ENCODE measurements at places on chromosomes 6 and 20.

DNA sequence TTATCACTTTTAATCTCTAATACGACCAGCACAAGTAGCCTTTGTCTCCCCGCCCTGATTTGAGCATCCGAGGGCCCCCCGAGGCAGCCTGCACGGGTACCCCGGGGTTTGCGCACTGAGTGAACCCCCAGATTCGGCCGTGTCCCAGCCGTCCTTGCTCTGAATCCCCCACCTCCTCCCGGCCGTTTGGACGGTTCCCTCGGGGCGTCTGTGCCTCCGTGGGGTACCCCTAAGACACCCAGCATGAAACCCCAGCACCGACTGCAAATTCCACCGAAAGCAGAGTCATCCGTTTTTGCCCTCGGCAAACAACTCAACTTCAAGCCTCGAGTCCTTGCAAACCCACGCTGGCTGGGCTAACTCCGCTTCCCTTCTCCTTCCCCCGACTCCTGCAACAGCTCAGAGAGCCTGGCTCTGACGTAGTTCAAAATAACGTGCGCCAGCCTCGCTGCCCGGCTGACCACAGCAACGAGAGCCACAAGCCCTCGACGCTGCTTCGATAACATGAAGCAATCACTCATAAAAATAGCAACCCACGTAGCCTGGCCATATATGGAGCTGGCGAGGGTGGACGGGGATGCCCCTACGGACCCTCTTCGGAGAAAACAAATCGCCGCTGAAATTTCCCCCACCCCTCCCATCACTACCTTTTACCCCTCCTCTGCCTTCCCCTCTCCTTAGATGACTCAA, 764 bp upstream of the SNAP25 start:
- DNase-seq = no peak

- no peak for DNase-seq
Observed at GRCh38 chr20:24147961-24148360, 159.4 kb upstream of the GGTLC1 start.

GRCh38 chr20:2859330-2860121, 13.8 kb upstream of the PTPRA start:
- DNase-seq = no peak

GRCh38 chr6:34791164-34791700, 651 bp upstream of the BLTP3A start:
- peak; percentile 71 for DNase-seq

GRCh38 chr6:75290136-75290945, 5.7 kb upstream of the TMEM30A start:
- no peak for DNase-seq

DNA sequence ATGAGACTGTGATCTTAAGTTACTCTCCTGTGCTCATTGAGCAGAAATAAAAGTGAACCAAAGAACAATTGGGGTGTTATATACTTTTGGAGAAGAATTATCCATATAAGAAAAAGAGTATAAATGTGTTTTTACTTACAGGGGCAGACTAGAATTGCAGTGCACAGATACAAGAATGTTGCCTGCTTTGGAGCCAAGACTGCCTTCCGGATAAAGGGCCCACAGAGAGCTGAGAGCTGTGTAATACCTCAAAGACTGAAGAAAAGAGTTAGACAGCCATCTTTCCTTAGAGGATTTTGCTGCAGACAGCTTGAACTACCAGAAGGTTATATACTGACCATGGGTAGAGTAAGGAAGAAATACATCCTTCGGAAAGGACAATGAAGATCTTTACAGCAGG, 1235.5 kb upstream of the CITED2 start:
- DNase-seq = no peak

DNA sequence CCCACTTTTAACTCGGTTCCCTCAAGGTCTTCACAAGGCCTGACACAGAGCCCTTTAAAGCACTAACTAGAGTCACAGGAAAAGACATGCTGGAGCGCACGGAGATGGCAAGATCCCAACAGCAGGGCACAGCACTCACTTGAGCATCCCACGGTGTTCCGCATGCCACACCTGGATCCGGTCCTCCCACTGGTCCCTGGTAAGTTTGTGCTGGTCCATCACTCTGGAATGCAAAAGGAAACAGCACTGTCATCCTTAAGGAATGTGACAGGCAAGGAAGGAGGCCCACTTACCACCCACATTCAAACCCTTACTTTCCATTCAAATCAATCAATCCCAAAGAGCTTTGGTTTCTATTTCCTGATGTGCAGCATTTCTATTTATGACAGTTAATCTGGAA, 34.7 kb downstream of the EZR start:
- DNase-seq = no peak

- peak; percentile 90 for DNase-seq
Observed at GRCh38 chr20:38804682-38805501, 605 bp upstream of the PPP1R16B start.

DNA sequence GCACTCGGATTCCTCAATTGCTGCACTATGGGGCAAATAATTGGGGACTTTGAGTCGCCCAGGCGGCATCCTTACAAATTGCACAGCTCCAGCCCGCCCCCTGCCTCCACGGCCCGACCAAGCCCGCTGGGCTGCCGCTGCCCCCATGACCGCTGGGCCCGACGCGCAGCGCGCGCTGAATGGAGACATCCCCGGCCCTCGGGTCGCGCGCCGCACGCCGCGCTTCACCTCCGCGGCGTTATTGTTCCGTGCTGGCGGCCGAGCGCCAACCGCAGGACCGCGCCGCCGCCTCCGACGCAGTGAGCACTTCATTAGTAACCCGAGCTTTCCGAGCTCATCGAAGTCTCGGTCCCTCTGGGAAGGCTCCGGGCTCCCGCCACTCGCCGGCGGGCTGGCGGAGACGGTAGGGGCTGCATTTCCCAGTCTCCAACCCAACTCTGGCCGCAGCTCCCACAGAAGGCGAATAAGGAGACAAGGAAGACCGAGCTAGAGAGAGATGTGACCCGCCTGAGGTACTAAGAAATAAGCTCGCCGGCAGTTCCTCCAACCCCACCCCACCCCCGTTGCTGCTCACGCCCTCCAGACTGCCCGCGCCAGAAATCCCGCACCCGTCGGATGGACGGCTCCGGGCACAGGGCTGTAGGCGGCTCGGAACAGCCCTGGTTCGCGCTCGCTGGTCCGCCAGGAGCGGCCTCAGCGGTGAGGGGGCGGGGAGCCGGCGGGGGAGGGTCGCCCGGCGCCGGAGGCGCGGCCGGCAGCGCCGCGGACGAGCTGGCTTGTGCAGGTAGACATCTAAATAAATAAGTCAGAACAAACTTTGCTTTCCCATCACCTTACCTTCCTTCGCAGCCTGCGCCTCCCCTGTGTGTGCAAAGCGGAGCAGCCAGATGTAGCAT, 703 bp downstream of the EPHA7 start:
- peak; percentile 60 for DNase-seq

GRCh38 chr6:14127611-14128010, 10.0 kb downstream of the CD83 start:
- no peak for DNase-seq

DNA sequence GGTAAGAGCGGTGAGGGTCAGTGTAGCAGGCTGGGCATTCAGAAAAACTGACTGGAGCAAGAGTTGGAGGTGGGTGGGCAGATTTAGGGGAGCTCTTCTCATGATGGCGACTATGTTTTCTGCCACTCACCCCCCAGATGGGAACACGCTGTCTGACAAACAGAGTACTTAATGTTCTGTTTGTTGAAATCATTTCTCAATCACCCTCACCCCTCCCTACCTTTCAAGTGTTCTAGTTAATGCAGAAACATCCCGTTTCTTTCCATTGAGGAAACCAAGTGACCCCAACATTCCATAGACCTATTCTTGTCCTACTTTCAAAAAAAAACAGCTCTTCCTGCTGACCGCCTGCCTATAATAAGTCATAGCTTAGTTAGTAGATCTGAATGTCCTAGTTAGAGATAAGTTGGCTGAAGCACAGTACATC, 132.5 kb upstream of the NEDD9 start:
- no peak for DNase-seq

DNA sequence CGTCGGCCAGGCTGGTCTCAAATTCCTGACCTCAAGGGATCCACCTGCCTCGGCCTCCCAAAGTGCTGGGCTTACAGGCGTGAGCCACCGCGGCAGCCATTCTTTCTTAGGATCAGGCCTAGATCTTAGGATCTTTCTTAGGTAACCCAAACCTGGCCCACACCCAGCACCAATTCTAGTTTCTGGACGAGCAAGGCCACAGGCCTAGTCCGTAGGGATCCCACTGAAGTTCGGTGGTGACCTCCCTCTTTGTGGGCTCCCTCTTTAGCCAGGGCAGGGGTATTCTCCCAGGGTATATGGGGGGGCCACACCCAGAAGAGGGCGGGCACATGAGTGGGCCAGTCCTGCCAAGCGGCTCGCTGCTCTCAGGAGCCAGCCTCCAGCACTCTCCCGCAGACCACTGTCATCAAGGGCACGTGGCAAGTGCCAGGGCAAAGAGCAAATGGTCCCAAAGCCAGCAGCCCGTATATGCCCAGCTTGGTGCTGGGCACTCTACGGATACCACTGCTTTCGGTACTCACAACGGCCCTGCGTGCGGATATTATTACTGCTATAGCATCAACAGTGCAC, 6.5 kb downstream of the PXDC1 start:
- no peak for DNase-seq

- no peak for DNase-seq
Observed at GRCh38 chr6:56033401-56033800, 158.0 kb upstream of the BMP5 start.

DNA sequence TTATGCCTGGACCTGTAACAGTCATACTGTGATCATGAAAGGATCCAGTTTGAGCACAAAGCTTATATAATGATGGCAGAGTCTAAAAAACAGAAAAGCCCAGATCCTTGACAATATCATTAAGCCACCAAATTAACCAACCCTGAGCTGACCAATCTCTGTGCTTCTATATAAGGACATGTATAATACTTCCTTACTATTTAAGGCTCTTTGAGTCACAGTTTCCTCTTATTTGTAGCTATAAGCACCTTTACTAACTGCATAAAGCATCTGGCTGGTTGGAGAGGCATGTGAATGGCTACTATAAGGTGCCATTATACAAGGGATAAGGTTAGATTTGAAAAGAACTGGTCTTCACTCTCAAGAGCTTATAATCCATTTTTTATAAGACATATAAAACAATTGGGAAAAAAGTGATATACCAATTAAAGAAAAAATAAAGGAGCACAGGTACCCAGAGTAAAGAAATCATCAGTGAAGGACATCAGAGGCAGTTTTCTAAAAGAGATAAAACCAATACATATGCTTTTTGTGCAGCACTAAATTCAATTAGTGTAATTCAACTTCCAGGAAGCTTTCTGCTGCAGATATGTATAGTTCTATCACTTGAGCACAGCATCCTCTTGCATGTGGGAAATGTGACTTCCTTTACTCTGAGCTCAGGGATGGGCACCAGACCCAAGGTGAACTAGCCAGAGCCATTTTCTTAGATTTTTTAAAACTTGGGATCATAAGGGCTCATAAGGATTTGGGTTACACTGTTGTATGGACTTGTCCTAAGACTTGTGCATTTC, 121.0 kb downstream of the BTBD9 start:
- no peak for DNase-seq

- no peak for DNase-seq
Observed at GRCh38 chr6:456358-456867, 64.9 kb downstream of the IRF4 start.

GRCh38 chr6:88629838-88630494, 333.5 kb downstream of the RNGTT start:
- DNase-seq = peak; percentile 42

DNA sequence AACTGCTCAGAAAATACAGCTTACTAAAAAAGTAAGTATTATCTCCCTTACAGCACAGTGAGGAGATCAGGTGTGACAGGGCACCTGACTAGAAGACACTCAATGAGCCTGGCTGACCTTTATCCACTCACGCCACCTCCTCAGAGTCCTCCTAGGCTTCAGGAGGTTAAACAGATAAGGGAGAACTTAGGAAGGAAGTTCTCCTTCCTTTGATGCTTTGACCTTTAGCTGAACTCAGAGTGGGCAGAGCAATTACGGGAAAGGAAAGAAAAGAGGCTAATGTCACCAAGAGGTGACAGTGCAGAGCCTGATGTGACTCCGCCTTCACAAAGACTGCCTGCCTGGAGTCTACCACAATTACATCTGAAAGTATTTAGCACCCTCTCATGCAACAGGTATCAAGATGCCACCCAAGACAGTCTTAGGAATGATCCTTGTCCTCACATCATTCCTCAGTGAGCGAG, 36.7 kb downstream of the MAN1A1 start:
- DNase-seq = no peak

DNA sequence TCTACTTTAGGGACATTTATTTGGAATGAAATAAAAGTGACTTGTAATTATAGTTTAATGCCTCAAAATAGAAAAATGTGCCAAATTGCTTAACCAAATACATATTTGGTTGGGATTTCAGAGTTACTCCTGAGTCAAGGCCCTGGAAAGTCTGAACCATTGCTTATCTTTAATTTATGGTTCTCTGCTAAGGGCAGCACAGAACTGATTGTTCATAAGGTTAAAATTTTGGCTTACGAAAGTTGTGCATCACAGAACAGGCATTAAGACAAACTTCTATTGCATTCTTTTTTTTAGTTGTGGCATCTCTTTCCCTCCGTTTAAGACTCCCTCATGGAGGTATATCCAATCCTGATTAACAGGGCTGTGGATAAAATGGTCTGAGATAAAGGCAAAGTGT, 92.2 kb upstream of the TENT5A start:
- no peak for DNase-seq

GRCh38 chr6:94357381-94357980, 938.1 kb upstream of the EPHA7 start:
- no peak for DNase-seq

- DNase-seq = no peak
Observed at GRCh38 chr20:14454296-14454695, 116.9 kb upstream of the FLRT3 start.

DNA sequence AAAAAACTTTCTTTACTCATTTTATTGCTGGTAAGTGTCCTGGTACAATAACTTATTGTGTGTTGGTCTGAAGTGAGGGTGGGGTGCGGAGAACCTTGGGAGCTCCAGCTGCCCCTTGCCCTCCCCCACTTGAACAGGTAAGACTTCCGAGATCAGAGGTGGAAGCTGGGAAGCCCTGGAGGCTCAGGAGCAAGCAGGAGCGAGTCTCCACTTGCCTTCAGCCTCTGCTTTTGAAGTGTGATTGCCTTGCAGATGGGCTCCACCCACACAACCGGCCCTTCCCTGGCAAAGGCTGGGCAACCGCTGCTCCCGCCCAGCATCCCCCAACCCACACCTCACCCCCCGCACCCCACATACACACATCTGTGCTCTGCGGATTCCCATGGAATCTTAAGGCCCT, 179.6 kb downstream of the TFAP2C start:
- no peak for DNase-seq

DNA sequence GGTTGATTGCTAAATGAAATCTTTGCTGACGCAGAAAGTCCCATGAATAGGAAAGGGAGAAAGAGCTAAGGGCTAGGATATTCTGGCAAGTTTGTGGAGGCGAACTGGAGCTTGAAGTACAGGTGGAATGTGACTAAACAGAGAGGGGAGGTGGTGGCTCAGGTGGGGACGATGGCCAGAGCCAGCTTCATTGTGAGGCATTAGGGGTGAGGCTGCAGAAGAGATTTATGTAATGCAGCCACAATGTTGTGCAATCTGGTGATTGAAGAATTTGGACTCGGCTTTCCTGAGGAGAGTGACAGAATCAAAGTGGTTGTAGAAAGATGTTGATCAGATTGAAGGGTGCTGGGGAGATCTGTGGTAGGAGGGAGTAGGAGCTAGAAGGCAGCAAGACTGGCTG, 42.9 kb upstream of the SPACA1 start:
- no peak for DNase-seq

- no peak for DNase-seq
Observed at GRCh38 chr6:137926207-137926731, 59.2 kb downstream of the TNFAIP3 start.
